Stomach (tissue), 19 donors: ENCODE measurements at places on chromosomes 5 and 9.

GRCh38 chr5:156528673-156529072 lies 201.7 kb downstream of the SGCD start:
- H3K27me3 ChIP-seq = no peaks in the 10 kb centered on the region
- no peaks in the 10 kb centered on the region for H3K4me1 ChIP-seq
- H3K4me3 ChIP-seq = no peak overlapping the region
- no peak overlapping the region for H3K27ac ChIP-seq
- no peak for DNase-seq
- no peaks in the 10 kb centered on the region for H3K36me3 ChIP-seq

DNA sequence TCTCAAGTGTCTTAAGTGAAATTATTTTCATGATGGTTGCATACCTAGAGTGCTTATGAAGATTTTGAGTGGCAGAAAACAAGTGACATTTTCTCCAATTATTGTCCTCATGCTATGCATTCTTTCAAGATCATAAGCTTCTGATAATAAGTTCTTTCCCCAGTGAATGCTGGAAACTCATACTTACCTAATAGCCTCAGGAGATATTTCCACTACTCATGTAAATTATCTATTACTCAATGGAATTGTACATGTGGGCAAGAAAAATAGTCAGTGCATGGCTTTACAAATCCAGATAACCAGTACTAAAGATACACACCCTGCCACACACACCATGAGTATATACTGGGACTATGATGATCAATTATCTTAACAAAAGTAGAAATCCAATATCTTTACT lies 1219.4 kb upstream of the C9orf72 start:
- no peak for DNase-seq
- no peak overlapping the region for H3K27ac ChIP-seq
- H3K4me1 ChIP-seq = no peaks in the 10 kb centered on the region
- no peak overlapping the region for H3K4me3 ChIP-seq
- H3K36me3 ChIP-seq = no peaks in the 10 kb centered on the region

GRCh38 chr9:106025453-106025852 lies 331.1 kb downstream of the TMEM38B start:
- no peaks in the 10 kb centered on the region for H3K36me3 ChIP-seq
- H3K4me1 ChIP-seq = no peaks in the 10 kb centered on the region
- H3K4me3 ChIP-seq = no peak overlapping the region
- no peaks in the 10 kb centered on the region for H3K27me3 ChIP-seq
- no peak for DNase-seq
- no peak overlapping the region for H3K27ac ChIP-seq

GRCh38 chr9:115068031-115068430 lies 49.9 kb downstream of the TNC start:
- H3K4me1 ChIP-seq = no peaks in the 10 kb centered on the region
- DNase-seq = no peak
- H3K36me3 ChIP-seq = no peaks in the 10 kb centered on the region
- no peak overlapping the region for H3K27ac ChIP-seq

DNA sequence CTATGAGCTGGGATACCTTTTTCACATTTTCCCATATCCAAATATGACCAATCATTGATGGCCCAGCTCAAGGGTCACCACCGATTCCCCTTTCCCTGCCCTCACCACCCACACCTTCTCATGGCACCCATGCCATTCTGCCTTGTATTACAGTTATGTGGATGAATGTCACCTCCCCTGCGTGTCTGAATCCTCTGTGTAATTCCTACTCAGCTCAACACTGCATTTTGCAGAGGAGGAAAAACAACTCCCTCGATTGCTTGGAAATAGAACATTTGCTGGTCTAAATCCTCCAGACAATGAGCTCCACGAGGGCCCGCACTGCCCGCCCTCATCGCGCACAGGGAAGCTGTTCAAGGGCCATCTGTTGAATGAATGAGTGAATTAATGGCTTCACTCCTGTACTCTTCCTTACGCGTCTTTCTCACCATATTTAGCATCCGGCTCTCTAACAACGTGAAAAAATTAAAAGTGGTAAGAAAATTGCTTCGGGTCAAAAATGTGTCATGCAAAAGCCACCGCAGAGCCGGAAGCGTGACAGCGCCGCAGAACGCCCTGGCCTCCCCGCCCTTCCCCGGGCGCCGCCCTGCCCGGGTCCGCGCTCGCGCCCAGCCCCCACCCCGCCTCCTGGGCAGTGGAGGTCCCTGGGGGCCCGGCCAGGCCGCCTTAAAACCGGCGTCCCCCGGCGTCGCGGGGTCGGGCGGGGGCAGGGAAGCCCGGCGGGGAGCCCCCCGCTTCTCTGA lies 704 bp downstream of the SUSD1 start:
- peak; percentile 79 for DNase-seq
- no peaks in the 10 kb centered on the region for H3K27me3 ChIP-seq
- H3K4me1 ChIP-seq = peaks cover 47% of the 10 kb centered on the region
- no peaks in the 10 kb centered on the region for H3K36me3 ChIP-seq
- peak overlapping the region; percentile 78 for H3K4me3 ChIP-seq
- H3K27ac ChIP-seq = peak overlapping the region; percentile 88

GRCh38 chr9:69149321-69149807 lies 24.7 kb upstream of the TJP2 start:
- H3K4me3 ChIP-seq = no peak overlapping the region
- H3K27ac ChIP-seq = peak overlapping the region; percentile 62
- DNase-seq = peak; percentile 55

DNA sequence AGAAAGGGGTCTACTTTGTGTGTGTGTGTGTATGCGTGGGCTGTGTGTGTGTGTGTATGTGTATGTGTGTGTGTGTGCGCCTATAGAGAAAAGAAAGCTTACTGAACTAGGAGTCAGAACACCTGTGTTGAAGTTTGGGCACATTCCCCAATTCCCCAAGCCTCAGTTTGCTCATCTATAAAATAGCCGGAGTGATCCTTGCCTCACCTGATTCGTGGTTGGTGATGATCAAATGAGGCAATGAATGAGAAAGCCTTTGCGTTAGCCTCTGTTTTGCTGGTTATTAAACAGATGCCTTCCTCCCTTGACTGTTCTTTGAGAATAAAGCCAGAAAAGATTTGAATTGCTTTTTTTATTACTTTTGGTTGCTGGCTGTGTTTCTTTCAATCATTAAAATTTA lies 20.6 kb downstream of the ABLIM3 start:
- no peaks in the 10 kb centered on the region for H3K4me1 ChIP-seq
- H3K36me3 ChIP-seq = no peaks in the 10 kb centered on the region
- DNase-seq = no peak
- no peaks in the 10 kb centered on the region for H3K27me3 ChIP-seq
- H3K27ac ChIP-seq = no peak overlapping the region
- H3K4me3 ChIP-seq = no peak overlapping the region

DNA sequence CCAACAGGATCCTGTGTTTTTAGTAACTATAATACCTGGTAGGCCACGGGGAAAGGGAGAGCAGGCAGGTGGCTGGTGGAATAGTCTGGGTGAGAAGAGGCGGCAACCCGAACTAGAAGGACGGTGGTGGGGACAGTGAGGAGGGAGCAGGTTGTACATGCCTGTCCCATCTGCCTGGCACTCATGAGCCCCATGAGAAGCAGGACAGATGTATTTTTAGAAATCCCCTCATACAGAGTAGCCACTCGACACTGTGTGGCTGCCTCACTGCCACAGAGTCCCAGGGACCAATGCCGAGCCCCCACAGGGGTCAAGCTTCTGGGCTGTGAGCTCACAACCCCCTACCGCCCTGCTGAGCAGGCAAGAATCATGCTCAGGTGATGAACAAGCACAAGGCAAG lies 136.6 kb downstream of the SEC61B start:
- peaks cover 37% of the 10 kb centered on the region for H3K27me3 ChIP-seq
- no peaks in the 10 kb centered on the region for H3K36me3 ChIP-seq
- H3K27ac ChIP-seq = no peak overlapping the region
- H3K4me1 ChIP-seq = no peaks in the 10 kb centered on the region
- no peak for DNase-seq
- H3K4me3 ChIP-seq = no peak overlapping the region

DNA sequence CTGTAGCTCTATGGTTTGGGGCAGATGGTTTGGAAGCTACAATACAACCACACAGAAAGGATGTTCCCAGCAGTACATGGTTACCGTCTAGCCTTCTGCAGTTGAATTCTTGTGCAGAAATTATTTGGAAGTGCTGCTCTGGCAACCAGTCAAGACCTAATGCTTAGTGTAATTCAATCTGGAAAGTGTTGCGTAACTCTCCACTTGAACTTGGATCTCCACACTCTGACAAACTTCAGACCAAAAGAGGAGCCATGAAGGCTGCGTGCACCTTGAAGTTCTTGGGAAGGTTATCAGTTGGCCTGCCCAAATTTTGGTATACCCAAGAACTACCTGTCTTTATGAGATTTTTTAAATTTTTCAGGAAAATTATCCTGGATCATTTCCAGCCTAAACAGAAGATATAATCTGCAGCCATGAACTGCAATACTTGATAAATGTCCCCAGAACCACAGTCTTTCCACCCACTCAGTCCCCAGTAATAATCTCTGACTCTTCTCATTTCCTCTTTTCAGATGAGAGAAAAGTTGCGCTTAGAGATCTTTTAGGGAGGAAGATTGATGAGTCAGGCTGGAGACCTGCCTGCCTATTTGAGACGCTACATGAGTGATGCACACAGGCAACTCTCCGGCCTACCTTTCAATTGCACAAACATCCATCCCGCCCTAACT lies 159.9 kb downstream of the FANCC start:
- H3K27me3 ChIP-seq = no peaks in the 10 kb centered on the region
- H3K36me3 ChIP-seq = no peaks in the 10 kb centered on the region
- no peak overlapping the region for H3K4me3 ChIP-seq
- peak overlapping the region; percentile 41 for H3K27ac ChIP-seq

DNA sequence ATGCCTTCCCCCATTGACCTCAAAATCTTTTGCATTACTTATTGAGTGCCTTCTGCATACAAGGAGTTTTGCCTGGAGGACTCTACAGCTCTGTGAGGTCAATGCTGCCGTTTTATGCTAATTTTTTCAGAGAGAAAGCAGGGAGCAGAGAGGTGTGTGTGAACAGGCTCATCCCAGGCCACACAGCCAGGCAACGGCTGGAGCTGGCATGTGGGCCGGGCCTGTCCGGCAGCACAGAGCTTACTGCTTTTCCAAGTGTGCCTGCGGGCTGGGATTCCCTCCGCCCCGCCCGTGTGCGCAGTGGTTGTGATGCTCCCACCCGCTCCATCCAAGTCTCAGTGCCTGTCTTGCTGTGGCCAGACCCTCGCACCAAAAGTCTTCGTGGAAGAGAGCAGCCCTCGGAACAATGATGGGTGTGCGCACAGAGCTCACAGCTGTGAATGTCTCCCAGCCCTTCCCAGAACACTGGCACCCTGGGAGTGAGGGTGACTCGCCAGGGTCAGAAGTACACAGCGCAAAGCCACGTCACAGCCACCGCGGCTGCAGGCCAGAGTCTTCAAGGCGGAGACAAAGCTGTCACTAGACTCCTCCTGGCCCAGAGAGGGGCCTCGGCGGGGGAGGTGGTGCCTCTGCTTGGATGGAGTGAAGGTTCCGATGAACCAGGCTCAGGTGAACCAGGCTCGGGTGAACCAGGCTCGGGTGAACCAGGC lies 82.8 kb downstream of the COL5A1 start:
- H3K27me3 ChIP-seq = no peaks in the 10 kb centered on the region
- no peak for DNase-seq
- no peaks in the 10 kb centered on the region for H3K4me1 ChIP-seq
- H3K27ac ChIP-seq = peak overlapping the region; percentile 33

- H3K4me1 ChIP-seq = no peaks in the 10 kb centered on the region
- H3K27ac ChIP-seq = no peak overlapping the region
- peaks cover 13% of the 10 kb centered on the region for H3K27me3 ChIP-seq
- no peak overlapping the region for H3K4me3 ChIP-seq
- DNase-seq = no peak
- no peaks in the 10 kb centered on the region for H3K36me3 ChIP-seq
Observed at GRCh38 chr5:136776022-136776927, 410.9 kb upstream of the TRPC7 start.

GRCh38 chr5:68316469-68316868 lies 100.9 kb downstream of the PIK3R1 start:
- no peak overlapping the region for H3K4me3 ChIP-seq
- H3K27ac ChIP-seq = no peak overlapping the region
- no peaks in the 10 kb centered on the region for H3K27me3 ChIP-seq
- H3K4me1 ChIP-seq = peaks cover 11% of the 10 kb centered on the region
